ENCODE measurements at places on chromosomes 3 and 15.
A peak's percentile ranks its signal among the peaks of the same experiment; 100 is the strongest.

- DNase-seq: no peak
These were observed 1.4 kb downstream of the FGD5 start for GRCh38 chr3:14820156-14820555.

DNA sequence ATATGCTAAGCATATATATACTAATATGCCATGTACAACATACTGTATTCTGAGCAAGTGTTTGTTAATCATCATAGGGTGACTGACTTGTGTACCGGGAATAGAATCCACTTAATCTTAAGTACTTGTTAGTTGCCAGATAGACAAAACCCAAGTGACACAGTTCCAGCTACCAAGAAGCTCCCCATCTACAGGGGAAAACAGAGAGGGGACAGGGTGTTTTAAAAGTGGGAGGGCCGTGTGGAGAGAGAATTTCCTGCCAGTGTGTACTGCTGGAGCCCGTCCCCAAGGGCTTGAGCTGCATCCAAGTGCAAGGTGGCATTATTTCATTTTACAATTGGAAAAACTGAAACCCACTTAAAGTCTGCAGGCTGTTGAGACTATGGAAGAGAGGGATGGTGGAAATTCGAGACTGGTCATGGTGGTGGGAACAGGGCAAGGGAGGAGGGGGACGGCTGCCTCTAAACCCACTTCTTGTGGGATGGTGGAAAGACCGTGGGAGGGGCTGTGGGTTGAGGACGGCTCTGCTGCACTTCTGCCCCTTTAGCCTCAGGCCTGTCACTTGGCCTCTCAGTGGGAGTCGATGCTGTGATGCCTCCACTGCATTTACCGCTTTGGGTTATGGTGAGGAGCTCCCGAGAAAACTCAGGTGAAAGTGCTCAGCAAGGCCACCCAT, 310.6 kb upstream of the LRRFIP2 start:
- DNase-seq: no peak

DNA sequence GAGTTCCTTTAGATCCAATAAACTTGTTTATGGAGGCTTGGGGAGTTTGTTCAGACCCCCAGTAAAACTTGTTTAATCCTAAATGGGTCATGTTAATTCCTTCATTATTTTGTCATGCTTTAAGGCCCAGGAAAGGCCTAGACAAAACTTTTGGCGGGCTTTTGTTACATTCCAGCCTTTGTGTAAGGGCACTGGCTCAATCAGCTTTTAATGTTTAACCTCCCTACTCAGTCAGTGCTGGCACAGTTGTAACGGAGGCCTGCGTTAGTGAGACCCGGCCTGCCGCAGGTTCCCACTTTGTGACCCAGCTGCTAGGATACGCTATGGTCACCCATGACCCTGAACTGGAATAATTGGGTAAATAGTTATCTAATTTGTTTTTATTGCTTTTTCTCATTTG, 59.2 kb downstream of the OXSM start:
- no peak for DNase-seq

GRCh38 chr3:138889792-138890191, 55.1 kb upstream of the PIK3CB start:
- DNase-seq: no peak

DNA sequence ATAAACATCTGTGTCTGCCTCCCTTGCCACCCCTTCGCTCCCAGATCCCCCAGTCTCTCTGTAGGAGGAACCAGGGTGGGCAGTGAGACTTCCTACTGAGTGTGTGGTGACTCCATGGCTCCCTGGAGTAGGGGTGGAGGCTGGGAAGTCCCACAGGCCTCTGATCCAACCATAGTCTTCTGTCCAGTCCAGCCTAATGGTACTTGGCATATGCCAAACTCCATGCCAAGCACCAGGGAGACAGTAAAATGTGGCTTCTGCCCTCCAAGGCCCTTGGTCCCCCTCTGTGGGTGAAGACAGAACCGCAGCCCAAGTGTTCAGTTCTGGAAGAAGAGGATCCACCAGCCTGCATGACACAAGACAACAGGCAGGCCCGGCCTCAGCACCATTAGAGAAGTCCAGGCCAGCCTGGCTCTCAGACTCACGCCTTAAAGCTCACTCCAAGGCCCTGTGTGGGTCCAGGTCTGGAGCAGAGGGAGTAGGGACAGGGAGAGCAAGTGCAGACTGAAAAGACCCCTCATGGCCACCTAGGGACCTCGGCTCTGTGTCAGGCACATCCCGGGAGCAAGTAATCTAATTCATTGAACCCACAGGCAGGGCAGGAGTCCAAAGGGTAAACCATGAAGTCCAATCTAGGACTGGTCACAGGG, 112.7 kb downstream of the ETFA start:
- DNase-seq: no peak

DNA sequence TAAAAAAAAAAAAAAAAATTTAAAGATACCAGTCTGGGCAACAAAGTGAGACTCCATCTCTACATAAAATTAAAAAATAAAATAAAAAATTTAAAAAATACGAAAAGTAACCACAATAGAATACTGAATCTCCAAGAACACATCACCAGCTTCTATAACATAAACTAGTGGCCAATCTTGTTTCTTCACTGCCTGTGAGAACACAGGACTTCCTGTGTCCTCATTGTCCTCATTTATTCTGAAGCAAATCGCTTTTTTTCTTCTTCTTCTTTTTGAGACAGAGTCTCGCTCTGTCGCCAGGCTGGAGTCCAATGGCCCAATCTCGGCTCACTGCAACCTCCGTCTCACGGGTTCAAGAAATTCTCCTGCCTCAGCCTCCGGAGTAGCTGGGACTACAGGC, 28.6 kb upstream of the RAB7A start:
- no peak for DNase-seq

- no peak for DNase-seq
These were observed 19.4 kb upstream of the SERPINI2 start for GRCh38 chr3:167493244-167493643.

DNA sequence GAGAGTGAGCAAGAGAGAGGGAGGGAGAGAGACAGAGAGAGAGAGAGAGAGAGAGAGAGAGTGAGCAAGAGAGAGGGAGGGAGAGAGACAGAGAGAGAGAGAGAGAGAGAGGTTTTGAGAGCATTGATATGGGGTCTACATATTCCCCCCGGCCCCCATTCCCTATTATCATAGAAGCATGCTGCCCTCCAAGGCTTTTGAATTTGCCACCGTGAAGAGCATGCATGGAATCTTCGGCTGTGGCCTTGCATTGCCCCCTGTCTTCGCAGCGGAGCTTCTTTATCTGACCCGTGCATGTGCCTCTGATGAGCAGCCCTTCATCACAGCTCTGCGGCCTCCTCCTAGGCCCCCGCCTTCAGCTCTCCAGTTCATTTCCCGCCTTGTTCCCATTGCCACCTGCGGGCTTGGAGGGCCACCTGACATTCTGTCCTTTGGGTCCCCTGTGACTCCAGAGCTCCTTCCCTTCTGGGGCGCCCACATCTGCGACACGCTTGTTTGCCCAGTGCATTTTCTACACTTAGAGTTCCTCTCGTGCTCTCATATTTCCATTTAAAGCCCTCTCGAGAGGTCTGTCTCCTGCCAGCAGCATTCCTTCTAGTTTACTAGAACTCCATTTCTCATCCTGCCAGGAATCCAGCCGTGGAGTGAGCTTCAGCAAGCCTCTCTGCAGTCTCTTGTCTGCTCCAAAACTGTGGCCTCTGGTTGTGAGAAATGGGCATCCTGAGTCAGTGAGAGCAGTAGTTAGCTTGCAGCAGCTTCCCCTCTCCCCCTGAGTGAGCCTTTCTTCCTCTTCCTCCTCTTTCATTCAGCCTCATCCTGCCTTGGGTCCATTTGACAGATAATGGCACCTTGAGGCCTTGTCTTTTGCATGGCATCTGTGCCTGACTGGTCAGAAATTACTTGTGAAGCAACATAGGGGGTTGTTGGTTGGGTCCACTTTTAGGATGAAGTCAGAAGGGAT, 25.3 kb downstream of the LPP start:
- peak; percentile 28 for DNase-seq

- no peak for DNase-seq
These were observed 39.6 kb downstream of the HGD start for GRCh38 chr3:120642368-120642948.

DNA sequence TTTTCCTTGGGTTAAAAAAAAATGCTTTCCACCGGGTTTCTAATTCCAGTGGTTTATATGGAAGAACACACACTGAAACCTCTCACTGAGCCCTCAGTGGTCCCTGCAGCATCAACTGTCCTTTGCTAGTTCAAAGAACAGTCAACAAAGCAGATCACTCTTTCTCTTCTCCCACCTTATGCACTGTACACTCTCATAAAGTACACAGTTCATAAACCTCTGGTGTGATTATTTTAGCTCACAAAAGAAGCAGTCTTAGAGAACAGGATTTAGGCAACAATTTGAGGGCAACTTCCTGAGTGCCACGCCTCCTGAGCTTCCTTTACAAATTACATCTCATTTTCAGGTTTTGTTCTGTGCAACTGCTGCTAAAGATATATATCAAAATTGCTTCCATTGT, 728.4 kb upstream of the GOLIM4 start:
- DNase-seq: no peak

GRCh38 chr3:15331606-15332404, 581 bp downstream of the SH3BP5 start:
- DNase-seq: peak; percentile 63

GRCh38 chr3:165343185-165343584, 147.0 kb upstream of the SLITRK3 start:
- DNase-seq: no peak

DNA sequence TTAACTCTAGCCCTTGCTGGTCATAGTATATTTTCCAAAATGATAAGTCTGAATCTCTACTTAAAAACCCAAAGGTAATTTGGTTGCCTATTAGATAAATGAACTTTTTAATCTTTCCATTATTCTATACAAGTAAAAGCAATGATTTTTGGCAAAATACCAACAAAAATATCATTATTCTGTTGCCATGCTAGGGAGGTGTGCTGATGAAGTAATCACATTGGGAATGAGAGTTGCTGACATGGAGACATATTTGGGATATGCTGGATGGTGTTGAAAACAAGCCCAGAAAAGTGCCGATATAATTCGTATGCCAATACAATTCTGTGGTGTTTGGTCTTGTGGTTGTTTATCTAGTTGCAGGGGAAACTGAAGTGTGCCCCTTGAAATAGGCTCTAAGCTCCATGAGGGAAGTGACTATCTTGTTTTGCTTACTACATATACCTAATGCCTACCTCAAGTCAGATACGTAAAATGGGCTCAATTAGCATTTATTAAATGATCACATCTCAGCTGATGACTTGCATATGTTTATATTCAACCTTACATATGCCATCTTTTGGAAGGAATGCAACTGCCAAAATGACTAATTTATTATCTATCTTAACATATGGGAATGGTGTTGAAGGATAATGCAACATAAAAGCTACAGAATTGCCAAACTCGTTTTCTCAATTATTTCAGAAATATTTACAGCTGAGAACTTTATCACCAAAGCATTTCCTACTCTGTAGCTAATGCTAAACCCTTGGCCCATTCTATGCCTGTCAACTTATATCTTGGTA, 5.8 kb downstream of the TOPBP1 start:
- no peak for DNase-seq

DNA sequence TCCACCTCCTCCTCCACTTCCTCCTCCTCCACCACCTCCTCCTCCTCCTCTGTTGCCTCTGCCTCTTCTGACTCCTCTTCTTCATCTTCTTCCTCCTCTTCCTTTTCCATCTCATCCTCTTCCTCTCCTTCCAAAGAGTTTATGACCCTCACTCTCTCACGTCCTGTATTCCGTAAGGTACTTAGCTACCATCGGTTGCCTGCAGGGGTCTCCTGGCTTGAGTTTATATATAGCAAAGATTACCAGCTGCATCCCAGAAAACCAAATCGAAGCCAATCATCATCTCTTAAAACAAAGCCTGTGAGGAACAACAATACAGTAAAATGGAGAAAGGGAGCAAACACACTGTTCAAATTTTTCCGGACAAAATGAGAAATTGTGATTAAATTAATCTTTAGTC, 317.4 kb downstream of the C3orf38 start:
- no peak for DNase-seq

- DNase-seq: no peak
These were observed 278.0 kb downstream of the SUCLG2 start for GRCh38 chr3:67376416-67376815.

- DNase-seq: no peak
These were observed 49.2 kb downstream of the TPRA1 start for GRCh38 chr3:127541320-127541719.

GRCh38 chr3:57982561-57983243, 25.5 kb upstream of the FLNB start:
- DNase-seq: no peak

- DNase-seq: no peak
These were observed 62.5 kb upstream of the LIPC start for GRCh38 chr15:58369261-58369701.

DNA sequence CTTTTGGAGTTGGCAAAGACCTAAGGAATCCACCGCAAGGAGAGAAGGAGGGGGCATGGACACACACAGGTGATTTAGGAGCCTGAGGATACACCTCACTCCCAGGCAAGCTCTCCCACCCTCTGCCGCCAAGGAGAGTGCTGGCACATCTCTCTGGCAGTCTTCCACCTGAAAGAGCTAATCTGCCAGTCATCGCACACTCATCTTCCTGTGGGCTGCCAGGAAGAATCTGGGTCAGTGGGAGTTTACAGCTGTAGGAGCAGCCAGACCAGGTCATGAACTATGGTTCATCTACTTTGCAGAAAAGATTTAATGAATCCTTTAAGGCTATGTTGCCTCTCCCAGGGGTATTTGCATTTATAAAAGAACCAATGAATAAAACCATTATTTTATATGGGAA, 170.6 kb upstream of the TSC22D2 start:
- DNase-seq: no peak
